Cerebellar cortex (tissue), 1 donor: ENCODE measurements at places on chromosomes 3 and 15.

DNA sequence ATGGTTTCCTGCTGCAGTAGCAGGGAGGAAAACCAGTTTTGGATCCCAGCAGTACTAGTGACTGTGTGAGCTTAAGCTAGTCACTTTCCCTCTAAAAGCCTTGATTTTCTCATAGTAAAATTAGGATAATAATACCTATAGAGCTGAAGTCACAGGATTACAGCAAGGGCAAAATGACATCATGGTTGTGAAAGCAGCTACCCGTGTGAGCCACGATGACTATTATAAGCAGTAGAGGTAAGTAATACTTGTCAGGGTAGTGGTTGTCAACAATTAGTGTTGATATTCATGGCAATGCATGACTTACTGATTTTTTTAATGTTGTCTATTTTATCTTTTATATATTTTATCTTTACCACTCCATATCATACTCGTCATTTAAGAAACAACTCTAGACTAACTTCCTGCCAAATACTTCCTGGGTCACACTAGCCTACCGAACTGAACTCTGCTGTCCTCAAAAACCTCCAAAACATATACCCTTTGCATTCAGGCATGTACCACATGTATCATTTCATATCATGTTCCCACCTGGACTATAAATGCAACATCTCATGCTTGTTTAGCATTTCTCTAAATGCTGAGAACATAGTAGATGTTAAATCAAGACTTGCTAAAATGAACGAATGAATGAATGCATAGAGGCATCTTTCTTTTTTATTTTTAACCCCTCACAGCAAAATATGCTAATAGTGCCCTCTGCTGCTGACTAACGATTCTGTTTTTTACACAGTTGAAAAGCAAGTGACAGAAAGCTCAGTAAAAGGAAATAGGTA is 172.6 kb downstream of the P3H2 start:
- peak; percentile 16 for DNase-seq

DNA sequence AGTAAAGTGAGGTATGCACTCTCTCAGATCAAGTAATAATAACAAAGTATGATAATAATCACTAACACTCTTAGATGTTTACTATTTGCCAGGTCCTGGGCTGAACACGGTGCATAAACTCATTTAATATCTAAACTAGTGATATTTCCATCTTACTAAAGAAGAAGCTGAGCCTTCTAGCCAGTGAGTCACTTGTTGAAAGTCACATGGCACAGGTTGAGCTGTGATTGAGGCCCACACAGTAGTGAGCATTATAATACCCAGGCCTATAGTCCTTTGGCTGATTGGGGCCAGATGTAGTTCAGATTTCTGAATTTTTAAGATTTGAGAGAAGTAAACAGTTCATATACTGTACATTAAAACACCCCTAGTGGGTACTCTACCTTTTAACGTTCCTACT is 93.2 kb upstream of the CCDC80 start:
- DNase-seq, result no peak

DNA sequence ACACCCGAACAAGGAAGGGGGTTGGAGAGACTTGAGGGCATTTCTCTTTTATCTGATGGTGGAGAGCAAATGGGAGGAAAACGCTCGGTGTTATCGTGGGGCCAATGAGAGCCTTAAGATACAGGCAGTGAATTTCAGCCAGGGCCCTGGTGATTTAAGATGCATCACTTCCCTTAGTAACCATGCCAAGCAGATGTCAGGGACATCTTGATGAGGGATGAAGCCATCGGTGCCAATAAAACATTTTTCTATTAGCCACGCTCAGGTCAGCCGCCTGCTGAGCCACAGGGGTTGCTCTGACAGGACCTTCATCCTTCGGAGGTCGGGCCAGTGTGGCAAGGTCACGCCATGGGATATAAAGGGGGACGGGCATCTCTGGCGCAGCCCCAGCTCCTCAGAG is 10.6 kb downstream of the IQSEC1 start:
- no peak for DNase-seq

DNA sequence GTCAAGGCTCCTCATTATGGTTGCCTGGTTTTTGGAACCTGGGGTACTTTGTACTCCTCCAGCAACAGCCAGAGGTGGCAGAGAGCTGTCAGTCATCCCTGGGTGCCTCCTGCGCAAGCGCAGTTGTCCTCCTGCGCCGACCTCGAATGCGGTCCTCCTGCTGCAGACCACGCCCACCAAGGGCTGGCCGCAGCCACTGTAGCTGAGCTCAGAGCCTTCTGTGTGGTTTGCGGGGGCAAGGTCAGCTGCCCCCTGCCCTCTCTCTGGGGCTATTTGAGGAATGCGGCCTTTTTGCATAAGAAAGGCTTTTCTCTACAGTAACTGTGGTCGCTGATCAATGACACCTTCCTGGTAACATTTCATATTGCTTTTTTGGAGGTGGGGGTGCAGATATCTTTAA is 131.3 kb upstream of the SNRPN start:
- DNase-seq, result peak; percentile 3

DNA sequence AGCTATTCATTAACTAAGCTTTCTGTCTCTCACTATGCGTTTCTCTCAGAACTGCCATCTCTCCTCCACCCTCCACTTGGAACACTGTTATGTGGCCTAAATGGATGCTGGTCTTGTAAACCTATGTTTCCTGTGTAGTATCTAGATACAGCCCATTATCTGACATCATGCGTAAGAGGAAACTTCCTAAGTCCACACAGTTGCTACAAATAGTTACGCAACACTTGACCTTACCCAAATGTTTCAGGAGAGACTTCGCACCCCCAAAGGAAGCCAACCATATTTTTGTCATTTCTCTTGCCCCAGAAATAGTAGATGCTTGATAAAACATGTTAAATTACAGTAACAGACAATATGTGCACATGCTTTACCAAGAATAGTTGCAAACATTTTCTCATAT is 87.2 kb upstream of the TPRG1 start:
- no peak for DNase-seq

- no peak for DNase-seq
These were observed 10.3 kb downstream of the LINGO1 start for GRCh38 chr15:77622209-77622933.

- no peak for DNase-seq
These were observed 307.1 kb upstream of the DPH6 start for GRCh38 chr15:35852818-35853624.

- DNase-seq, result no peak
These were observed 324.1 kb upstream of the RASGRP1 start for GRCh38 chr15:38888701-38889221.

- no peak for DNase-seq
These were observed 212.0 kb downstream of the NR1D2 start for GRCh38 chr3:24157106-24157505.

DNA sequence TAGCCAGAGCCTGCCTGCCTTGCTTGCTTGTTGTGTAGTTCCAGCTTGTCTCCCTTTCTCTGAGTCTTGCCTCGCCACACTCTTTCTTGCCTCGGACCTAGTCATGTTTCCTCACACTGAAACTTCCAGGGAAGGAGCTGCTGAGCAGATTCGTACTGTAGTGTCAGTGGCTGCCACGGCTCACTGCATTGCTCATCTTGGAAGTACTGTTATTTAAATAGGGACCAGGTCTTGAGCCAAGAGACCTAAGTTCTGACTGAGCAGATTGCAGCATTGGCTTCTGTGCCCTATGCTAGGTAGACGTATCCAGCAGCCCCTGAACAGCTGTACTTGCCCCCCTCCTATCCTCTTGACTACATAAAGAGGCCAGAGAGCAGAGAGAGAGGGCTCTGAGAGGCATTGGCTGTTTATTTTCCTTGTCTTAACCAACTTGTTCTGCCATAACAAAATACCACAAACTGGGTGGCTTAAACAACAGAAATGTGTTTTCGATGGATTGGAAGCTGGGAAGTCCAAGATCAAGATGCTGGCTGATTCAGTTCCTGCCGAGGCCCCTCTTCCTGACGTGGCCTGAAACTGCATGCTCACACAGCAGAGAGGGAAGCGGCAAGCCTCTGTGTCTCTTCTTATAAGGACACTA is 5.8 kb upstream of the RARRES1 start:
- no peak for DNase-seq

DNA sequence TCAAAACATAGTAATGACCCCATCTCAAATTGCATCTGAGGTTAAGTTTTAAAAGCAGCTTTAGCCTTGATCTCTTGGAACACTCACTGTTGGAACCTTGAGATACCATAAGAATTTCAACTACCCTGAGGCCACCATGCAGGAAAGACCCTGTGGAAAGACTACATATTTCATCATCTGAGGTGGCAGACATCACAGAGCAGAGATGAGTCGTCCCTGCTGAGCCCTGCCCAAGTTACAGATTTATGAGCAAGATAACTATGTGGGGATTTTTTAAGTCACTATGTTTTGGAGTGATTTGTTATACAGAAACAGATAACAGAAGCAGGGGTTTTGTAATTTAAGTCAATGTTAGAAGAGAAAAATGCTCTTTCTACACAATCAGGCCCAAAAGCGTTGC is 168.4 kb downstream of the STAC start:
- no peak for DNase-seq

DNA sequence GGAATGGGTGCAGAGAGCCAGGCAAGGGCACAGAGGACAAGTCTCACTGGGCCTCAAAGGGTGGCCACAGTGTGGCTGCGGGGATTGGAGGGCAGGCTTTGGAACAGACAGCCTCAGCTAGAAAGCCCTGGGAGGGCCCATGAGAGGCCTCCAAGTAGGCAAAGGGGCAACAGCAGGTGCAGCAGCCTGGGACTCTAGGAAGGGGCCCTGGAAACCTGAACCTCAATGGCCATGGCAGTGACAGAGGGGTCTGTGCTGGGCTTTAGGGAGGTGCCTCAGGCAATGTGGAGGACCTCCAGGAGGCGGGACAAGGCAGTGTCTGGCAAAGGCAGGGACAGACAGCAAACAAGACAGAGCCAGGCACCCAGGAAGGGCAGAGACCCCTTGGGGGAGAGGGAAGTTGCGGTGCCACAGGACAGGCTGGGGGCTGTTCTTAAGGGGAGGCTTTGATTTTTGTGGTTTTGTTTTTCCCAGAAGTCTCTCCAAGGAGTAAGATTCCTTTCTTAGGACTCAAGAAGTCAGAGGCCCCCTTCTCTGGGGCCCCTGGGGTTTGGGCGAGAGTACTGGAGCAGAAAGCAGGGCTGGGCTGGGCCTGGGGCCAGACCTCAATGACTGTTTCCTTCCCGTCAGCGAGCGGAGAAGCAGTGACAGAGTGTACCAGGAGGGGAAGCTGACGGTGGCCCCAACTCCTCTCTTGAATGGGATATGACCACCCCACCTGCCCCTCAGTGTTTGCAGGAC is 9.7 kb downstream of the STOML1 start:
- no peak for DNase-seq
